NCI-H226 (cell line): ENCODE measurements at places on chromosomes 6 and 20.

GRCh38 chr20:46582648-46583047, 32.2 kb upstream of the OCSTAMP start:
- no peak for DNase-seq

DNA sequence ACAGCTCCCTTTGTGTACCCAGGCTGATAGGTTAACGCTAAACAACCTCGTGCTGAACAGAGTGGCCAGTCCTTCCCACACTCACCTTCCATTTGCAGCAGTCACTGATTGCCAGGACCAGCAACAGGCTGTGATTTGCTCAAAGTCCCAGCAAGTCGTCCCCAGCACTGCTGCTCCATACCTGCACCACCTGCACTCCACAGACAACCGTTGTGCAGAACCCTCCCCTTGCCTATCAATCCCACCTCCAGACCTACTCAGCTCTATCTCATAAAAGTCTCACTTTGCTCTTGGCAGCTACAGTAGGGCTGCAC, 43.1 kb upstream of the SCML4 start:
- DNase-seq, result no peak

DNA sequence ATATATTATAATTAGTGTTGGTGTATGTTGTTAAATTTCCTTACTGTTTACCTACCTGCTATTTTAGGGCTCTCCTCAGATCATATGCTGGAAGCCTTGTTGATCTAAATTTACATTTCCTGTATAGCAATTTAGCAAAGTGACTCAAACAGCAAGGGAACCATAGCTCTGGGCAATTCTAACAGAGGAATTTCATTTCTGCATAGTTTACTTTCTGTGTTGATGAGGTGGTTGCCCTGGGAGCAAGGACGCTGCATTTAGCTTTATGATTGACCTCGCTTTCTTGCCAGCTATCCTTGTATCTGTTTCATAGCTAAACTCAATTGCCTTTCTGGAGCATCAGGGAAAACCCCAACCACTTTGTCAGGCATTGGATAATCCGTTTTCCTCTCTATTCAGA, 810.8 kb downstream of the GRIK2 start:
- DNase-seq, result peak; percentile 7

GRCh38 chr6:137950581-137950980, 83.5 kb downstream of the TNFAIP3 start:
- DNase-seq, result no peak

DNA sequence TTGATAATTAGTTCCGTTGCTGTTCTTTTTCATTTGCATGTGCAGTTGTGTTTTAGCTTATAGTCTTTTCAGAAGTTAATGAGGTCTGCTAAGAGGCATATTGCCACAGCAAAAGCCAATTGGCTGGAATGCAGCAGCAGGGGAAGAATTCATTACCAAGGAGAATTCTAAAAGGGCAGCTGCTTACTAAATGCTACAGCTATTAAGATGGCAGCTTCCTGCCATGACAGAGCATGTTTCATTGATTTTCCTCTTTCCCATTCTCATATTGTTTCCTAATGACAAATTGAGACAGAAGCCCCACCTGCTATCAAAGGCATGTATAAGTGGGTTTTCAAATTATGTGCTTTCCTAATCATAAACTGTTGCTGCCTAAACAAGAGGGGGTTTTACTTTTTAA, 66.6 kb downstream of the CLVS2 start:
- no peak for DNase-seq

- no peak for DNase-seq
These were observed 29.8 kb downstream of the DIDO1 start for GRCh38 chr20:62896526-62896925.

GRCh38 chr20:31676609-31676989, 38.9 kb downstream of the COX4I2 start:
- DNase-seq, result no peak

DNA sequence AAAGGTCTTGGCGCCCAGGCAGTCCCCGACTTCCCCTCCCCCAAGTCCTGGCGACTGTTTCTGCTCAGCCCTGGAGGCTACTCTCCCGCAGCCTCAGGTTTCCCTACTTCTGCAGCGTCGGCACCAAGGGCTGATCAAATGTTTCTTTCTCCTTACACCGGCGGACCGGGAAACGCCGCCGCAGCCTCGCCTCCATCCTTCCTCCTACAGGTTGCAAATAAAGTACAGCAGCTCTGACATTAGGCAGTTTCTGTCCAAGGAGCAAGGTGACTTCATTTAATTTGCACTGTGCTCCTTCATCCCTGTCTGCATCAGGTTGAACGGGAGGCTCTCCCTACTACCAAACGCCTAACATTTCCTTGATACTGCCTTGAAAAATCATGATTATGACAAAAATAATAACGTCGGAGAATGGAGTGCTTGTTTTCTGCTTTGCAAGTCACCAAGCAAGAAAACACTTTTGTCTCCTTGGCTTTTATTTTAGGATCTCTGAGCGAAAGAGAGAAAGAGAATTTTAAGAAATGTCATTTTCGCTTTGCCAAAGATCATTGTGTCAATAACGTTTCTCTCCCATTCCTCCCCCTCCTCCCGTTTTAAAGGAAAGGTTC, 1.0 kb downstream of the CLIC5 start:
- DNase-seq, result no peak

GRCh38 chr6:124962639-124963415, 590 bp downstream of the RNF217 start:
- DNase-seq, result no peak

GRCh38 chr20:15076785-15077184, 739.4 kb upstream of the FLRT3 start:
- no peak for DNase-seq

- DNase-seq, result no peak
These were observed 32.9 kb upstream of the TCF21 start for GRCh38 chr6:133855991-133856370.

- no peak for DNase-seq
These were observed 11.8 kb upstream of the STX11 start for GRCh38 chr6:144138542-144138941.

DNA sequence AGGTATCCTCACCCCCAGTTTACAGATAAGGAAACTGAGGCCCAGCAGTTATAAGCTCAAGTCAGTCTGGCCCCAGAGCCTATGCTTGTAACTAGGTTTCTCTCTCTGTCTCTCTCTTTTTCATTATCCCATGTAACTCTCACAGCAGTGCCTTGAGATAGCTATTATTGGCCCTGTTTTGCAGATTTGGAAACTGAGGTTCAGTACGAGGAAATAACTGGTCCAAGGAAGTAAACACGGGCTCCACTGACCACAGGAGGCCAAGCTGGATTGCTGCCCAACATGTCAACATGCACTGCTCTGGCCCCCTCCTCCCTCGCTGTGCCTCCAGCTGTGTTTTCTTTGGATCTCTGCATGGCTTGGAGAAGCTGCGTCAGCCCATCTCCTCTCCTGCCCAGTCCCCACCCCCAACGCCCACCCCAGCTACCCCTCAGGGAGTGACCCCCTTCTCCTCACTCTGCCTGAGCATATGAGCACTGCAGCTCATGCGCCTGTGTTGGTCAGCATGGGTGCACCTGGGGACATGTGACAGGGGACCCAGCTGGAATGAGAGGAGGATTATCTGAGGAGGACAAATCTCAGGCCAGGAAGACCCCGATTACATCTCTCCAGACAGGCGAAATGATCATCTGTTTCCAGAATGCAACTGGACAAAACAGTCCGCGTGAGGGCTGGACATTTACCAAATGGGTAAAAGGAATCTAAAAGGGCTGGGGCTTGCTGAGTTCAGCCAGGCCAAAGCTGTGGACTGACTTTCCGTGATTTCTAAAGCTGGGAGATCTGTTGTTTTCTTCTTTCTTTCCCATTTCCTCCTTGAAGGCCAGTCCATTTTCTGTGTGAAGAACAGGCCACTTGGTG, 7.8 kb upstream of the PLTP start:
- DNase-seq, result no peak

DNA sequence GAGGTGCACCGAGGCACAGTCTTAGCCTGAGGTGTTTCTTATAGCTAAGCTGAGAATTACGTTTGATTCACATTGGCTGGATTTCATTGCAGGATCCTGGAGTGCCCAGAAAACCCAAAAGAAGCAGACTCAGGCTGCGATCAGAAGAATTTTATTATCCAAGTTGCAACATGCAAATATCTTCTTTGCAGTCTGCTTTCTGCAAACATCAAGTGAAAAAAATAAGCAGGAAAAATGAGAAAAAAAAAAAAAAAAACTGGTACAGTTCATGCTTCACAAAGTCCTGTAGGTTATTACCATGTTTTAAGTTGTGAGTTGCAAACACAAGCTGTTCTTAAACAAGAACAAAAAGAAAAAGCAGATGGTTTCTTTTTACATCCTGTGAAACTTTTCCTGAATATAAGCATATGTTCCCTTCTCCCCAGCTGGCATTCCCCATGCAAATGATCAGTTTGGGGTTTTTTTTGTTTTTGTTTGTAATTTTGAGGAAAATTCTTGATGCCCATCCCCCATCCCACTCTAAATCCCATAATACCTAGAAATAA, 349.0 kb downstream of the CBLN4 start:
- DNase-seq, result no peak

GRCh38 chr6:42017021-42017643, 33.2 kb upstream of the TAF8 start:
- DNase-seq, result peak; percentile 44

GRCh38 chr6:81934936-81935335, 182.5 kb upstream of the TENT5A start:
- DNase-seq, result no peak

GRCh38 chr6:110063594-110064263, 85.6 kb downstream of the GPR6 start:
- DNase-seq, result no peak

DNA sequence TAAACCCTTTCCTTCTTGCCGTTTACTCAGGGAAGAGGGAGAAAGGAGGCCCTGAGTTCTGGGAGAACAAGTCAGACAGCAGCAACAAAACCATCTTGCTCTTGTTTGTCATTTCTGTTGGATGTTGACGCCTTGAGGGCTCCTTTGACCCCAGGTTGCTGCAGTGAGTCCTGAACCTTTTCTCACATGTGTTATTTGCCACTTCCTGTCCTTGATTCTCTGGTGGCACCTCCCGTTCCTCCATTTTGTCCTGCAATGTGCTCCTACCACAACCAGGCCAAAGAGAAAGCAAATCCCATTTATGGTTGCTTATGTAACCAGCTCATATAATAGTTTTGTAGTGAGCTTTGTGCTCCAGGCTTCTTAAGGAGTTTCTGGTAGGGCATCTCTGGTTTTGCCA, 66.6 kb upstream of the ADGRF4 start:
- DNase-seq, result no peak

DNA sequence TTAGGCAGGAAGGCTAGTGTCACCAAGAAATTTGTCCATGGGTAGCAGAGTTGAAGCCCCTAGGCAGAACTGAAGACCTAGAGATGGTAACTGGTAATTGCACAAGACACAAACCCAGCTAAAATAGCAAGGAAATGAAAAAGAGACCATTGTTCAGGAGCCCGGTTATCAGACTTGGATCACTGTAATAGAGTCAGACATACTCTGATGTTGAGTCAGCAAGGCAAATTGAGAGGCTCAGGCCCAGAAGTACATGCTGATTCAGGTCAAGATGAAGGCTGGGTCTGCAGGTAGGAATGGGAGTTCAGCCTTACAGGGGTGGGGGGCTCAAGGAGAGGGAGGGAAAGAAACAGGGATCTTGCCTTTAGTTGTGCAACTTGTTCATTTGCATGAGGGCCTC, 6.5 kb upstream of the TMEM242 start:
- DNase-seq, result peak; percentile 70

DNA sequence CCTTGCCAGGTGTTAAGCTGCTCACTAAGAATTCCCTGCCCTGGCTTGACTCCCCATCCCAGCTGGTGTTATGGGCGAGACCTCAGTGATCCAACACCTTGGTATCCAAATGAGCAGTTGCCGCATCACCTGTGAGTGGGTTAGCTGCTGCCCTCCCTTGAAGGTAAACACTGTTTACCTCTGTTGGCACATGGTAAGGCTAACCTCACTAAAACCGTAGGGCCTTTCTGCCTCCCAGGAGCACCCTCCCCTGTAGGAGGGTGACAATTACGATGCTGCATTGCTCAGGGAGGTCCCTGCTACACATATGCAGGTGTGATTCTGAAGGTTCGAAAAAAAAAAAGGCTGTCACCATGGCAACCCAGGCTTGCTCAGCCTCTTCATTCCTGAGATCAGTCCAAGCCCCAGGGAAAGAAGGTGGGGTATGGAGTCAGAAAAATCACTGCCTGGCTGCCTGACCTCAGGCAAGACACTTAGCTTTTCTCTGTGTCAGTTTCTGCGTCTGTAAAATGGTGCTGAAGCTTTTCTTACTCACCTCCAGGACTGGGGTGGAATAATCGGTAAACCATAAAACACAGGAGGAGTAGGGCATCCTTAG, 19.5 kb downstream of the PNPLA1 start:
- peak; percentile 47 for DNase-seq

- no peak for DNase-seq
These were observed 6.9 kb upstream of the FAM162B start for GRCh38 chr6:116772450-116772849.

- no peak for DNase-seq
These were observed 37.5 kb downstream of the SRC start for GRCh38 chr20:37383229-37383989.

DNA sequence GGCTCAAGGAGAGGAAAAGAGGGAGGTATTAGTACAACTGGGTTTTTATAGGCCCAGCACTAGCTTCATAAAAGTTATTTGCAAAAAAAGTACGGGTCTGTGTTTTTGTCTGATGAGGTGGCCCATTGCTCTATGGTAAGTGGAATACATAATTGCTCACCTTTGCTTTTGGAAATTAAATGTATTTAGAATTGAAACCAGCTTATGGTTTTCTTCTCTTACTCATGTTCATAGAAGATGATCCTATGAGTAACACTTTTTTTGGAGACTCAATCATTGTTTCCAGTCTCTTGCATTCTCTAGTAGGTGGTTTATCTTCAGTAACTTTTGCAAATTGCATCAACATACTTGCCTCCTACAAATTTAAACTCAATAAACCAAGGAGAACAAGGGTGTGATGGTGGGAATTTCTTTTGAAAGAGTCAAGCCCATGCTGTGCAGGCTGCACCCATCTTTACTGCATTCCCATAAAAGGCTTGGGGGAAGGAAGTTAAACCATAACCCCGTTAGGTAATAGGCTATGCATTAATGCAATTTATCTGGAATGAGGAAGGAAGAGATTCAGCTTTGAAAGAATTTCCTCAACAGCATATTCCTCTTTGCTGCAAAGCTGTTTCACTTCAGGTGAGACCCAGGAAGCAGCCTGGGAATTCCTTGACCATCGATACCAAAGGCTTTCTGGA, 48.5 kb upstream of the EDN1 start:
- no peak for DNase-seq

GRCh38 chr20:25160467-25160866, 35.0 kb upstream of the ENTPD6 start:
- DNase-seq, result no peak

GRCh38 chr6:116847227-116847626, 18.3 kb upstream of the GPRC6A start:
- DNase-seq, result peak; percentile 10

DNA sequence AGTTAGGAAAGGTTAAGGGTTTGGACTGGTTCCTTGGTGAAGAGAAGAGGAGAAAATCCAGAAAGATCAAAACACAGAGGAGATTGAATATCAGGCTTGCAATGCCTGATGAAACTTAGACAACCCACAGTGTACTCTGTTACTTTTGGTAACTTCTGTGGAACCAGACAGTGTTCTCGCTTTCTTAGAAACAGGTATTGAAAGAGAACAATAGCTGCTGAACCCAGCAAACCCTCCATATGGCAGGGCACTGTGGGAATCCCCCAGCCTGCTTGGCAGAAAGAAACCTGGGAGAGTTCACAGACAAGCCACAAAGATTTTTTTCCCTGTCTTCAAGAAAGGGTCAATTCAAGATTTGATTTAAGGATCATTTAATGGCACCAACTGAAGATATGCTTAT, 342.8 kb downstream of the FOXA2 start:
- DNase-seq, result no peak
